HCEC 1CT (cell line): ENCODE measurements at places on chromosomes 2 and 18.

DNA sequence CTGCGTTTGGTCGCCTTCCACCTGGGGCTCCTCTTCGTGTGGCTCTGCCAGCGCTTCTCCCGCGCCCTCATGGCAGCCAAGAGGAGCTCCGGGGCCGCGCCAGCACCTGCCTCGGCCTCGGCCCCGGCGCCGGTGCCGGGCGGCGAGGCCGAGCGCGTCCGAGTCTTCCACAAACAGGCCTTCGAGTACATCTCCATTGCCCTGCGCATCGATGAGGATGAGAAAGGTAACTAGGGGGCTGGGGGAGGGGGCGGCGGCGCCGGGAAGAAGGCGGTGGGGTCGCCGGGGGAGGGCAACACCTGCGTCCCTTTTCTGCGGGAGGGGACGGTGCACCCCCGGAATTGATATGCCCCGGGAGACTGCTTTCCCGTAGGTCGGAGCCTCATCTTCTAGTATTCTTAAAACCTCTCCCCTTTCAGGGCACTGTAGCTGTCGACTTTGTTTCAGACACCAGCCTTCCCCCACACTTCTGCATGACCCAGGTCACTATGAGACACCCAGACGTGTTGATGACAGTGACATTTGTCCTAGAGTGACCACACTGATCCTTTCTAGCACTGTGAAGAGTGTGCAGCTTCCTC is 755 bp downstream of the SPAST start:
- DNase-seq = no peak

GRCh38 chr2:161710131-161710915 is 86.1 kb downstream of the SLC4A10 start:
- DNase-seq = peak; percentile 58

DNA sequence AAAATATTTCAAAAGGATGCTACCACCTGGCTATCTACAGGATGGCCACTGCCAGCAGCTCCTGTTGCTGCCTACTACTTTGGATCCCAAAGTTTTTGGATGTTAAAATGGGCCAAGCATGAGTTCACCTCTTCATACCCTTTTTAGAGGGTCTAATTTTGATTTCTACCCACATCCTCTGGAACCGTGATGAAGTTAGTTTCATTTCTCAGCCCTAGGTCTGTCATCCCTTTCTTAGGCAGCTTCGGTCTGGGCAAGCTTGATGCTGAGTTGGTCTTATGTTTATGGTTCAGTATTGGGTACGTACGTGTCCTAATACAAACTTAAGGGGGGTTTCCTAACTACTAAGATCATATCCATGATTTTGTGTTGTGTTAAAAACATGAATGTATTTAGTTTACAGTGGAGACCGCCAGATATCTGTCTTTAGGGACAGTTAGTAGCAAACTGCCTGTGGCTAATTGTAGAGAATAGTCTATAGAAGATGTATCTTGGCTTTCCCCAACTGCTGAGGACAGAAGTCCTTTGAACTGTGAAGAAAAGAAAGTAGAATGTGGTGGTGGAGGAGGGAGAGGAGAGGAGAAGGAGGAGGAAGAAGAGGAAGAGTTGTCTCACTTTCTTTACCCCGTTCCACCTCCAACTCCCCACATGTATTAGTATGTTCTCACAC is 184.9 kb downstream of the UBE2E3 start:
- DNase-seq = no peak

DNA sequence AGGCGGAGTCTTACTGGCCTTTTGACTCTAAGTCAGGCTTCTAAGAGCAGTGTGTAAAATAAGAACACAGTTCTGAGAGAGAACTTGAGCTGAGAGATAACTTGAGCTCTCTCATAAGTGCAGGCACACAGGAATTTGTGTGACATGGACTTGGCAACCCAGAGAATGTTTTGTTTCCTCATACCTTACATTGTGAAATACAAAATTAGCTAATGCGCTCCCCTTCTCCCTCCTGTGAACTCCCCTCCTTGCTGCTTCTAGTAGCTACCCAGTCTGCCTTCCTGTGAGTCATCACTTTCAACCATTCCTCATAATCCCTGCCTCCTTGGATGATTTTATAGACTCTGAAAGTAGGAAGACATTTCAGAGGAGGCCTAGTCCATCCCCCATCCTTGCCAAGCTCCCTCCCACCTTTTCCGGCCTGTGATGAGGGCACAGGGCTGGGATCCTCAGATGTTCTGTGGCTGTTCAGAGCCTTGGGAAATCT is 22.6 kb downstream of the FER1L5 start:
- DNase-seq = peak; percentile 99

- DNase-seq = no peak
Measured at GRCh38 chr2:218218268-218219185, 1.5 kb downstream of the ARPC2 start.

GRCh38 chr2:14759082-14759481 is 126.6 kb downstream of the LRATD1 start:
- DNase-seq = no peak

GRCh38 chr2:159584796-159585195 is 31.6 kb downstream of the BAZ2B start:
- DNase-seq = no peak

GRCh38 chr2:169746240-169746639 is 12.6 kb downstream of the KLHL23 start:
- no peak for DNase-seq

- DNase-seq = no peak
Measured at GRCh38 chr2:1979569-1979968, 235.3 kb upstream of the PXDN start.

DNA sequence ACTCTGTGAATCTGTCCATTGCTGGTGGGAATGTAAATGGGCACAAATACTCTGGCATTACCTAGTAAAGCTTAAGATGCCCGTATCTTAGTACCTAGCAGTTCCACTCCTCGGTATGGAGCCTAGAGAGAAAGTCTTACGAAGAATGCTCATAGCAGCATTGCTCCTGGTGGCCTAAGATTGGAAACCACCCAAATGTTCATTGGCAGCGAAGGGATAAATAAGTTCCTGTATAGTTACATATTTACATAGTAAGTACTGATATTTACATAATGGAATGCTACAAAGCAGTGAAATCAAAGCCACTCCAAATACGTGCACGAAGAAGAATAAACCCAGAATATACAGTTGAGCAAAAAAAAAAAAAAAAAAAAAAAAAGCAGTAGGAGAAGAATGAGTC is 46.7 kb upstream of the PDIA6 start:
- DNase-seq = no peak

- no peak for DNase-seq
Measured at GRCh38 chr2:176240301-176240700, 28.9 kb upstream of the MTX2 start.

DNA sequence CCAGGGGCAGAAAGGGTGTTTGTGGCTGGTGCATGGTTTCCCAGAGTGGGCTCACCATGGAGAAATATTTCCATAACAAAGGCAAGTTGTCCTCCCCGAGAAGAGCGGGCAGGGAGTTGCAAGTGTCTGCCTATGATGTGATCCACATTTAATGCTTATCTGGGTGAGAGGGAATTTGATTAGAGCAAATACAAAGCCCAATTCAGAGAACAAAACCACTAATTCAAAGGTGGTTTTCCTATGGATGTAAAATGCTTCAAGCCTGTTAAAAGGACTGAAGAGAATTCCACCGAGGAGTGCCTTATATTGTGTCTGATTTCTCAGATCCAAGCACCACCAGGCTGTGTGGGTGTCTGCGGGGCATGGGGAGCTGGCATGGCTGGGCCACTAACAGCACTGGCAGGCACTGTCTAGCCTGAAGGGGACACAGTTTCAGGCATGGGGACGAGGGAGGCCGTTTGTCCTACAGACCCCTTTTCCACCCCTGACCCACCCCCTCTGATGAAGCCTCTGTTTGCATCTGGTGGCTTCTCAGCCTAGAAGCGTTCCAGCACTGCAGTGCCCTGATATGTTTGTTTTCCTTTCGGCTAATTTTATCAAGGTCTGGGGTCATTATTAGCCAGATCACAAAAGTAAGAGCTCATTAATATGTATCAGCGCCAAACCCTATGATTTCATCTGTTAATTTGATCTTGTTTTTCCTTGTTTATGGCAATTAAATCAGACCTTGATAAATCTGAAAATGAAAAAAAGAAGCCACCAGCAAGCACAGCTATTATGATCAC is 357.3 kb downstream of the HRH4 start:
- DNase-seq = no peak

DNA sequence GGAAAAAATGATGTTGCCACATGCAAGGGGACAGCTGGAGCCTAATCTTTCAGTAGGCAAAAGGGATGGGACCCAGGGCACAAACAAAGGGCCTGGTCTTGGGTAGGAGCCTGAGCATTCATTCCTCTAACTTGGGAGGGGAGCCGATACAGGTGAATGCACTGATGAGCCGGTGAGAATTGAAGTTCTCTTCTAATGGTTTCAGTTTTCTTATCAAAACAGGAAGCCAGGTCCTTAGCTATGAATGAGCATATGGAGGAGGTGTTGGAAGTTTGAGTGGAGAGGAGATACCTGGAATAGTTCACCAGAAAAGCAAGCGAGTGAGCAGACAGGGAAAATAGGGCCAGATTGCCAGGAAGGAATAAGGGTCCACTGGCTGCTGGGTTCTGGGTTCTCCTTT is 10.1 kb downstream of the DPP4 start:
- DNase-seq = no peak

DNA sequence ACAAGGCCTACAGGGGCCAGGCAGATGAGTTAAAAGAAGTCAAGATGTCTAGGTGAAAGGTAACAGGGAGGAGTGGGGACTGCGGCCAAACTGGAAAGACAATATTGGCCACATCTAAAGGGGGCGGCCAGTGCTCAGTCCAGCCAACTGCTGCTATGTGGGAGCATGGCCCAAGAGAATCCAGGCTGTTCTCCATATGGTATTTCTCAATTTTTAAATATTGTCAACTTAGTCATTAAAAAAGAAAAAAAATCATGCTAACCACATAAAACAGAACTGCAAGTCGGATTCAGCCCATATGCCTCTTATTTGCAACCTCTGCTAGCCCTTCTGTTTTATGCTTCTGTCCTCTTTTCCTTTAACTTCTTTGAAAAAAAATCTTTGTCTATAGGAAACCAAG is 14.8 kb downstream of the TRABD2A start:
- peak; percentile 64 for DNase-seq

- peak; percentile 87 for DNase-seq
Measured at GRCh38 chr2:181036848-181037603, 56.6 kb downstream of the UBE2E3 start.
